ENCODE measurements at places on chromosomes 7 and 10.
A peak's percentile ranks its signal among the peaks of the same experiment; 100 is the strongest.

- DNase-seq, result no peak
These were observed 331.2 kb downstream of the LRRTM3 start for GRCh38 chr10:67257018-67257417.

DNA sequence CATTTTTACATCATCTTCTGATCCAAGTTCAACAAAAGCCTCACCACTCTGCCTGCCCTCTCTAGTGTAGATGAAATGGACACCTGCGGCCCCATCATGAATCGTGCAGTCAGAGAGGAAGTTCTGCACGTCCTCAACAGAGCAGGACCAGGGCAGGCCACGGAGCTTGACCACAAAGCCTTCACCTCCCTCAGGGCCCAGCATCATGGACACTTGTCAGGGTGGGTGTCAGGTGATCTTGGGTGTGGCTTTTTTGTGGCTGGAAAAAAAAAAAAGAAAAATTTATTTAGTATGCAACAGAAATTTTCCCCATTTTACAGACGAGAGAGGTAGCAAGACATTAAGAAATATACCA is 16.2 kb downstream of the FXYD4 start:
- no peak for DNase-seq

DNA sequence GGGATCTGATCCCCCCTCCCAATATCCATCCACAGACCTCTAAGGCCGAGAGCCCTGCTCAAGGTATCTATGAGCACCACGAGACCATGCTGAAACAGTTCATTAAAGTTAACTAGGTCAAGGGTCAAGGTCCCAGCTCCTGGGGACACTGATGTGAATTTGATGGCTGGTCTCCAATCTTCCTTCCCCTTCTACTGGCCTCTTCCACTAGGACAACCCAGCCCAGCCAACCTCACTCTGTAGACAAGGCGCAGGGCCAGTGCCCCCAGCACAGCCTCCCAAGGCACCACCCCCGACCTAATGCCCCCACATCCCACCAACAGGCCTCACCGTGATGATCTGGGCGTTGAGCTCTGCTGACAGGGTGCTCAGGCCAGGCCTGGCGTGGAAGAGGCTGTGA is 15.6 kb downstream of the RRP12 start:
- DNase-seq, result no peak

- DNase-seq, result no peak
These were observed 434.8 kb upstream of the MKI67 start for GRCh38 chr10:128560993-128561392.

GRCh38 chr7:18534481-18534880 is 38.9 kb downstream of the HDAC9 start:
- no peak for DNase-seq

DNA sequence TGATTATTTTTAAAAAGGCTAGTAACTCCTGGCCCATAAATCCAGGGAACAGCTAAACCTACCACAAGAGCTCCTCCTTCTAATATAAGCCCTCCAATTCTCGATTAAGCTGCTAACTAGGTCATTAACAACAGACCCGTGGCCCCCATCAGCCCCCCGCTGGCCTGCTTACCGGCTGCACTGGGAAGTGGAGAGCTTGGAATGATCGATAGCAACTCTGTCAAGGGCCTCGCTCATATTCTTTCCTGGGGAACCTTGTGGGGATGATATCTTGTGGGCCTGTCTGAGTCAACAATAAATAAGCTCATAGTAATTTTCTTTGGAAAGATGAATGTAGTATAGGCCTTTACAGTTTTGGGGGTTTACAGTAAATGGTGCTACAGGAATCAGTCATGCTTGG is 353.5 kb downstream of the TCERG1L start:
- DNase-seq, result no peak

DNA sequence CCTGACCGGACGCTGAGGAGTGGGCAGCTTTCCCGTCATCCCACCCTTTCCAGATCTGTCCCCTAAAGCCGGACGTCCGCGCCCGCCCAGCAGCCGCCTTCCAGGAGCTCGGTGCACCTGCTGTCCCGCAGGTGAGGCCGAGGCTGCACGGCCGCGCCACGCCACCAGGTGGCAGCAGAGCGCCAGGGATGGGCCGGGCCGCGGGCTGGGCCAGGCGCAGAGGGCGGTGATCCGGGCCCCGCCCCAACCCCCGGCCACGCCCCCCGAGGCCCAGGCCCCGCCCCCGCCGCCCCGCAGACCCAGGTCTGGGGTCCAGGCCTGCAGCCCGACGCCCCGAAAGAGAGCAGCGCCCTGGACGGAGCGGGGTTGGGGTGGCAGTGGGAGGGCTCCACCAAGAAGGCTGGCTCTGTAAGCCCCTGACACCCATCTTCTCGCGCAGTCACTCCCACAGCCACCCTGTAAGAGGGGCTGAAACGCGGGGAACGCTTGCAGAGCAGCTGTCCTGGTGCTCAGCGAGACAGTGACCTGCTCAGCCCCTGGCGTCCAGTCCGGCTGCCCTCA is 32.2 kb downstream of the FOXL3 start:
- DNase-seq, result peak; percentile 82

- DNase-seq, result no peak
These were observed 30.9 kb downstream of the ANKRD16 start for GRCh38 chr10:5858811-5859210.

DNA sequence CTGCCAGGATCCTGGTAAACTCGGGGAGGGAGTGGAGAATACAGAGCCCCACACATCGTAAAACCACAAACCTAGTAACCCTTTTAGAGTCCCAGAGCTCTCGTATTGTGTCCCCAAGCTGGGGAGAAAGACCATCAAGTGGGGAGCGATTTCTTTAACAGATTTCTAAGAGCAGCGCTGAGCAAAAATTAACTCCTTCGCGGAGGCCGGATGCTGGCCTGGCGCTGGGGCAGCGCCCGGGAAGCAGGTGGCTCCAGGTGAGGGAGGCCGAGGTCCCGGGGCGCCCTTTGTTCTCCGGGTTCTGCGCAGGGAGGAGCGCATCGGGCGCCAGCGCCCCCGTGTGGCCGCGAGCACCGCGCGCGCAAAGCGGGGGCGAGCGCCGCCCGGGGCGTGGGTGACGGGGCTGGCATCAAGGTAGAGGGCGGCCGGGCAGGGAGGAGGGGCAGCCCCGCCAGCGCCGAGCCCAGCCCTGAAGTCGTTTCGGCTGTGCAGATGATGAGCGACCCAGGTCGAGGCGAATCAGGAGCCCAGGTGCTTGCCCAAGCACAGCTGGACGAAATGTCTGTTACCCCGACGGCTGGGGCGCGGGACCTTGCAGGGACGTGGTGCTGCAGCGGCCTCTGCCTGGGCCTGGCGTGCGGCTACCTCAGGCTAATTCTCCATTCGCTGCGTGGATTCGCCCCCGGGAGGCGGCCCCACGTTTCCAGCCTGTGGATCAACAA is 10.4 kb upstream of the FGFR2 start:
- DNase-seq, result no peak

GRCh38 chr7:40468891-40469864 is 334.4 kb downstream of the SUGCT start:
- no peak for DNase-seq

GRCh38 chr7:101294039-101294831 is 27.4 kb downstream of the IFT22 start:
- no peak for DNase-seq

DNA sequence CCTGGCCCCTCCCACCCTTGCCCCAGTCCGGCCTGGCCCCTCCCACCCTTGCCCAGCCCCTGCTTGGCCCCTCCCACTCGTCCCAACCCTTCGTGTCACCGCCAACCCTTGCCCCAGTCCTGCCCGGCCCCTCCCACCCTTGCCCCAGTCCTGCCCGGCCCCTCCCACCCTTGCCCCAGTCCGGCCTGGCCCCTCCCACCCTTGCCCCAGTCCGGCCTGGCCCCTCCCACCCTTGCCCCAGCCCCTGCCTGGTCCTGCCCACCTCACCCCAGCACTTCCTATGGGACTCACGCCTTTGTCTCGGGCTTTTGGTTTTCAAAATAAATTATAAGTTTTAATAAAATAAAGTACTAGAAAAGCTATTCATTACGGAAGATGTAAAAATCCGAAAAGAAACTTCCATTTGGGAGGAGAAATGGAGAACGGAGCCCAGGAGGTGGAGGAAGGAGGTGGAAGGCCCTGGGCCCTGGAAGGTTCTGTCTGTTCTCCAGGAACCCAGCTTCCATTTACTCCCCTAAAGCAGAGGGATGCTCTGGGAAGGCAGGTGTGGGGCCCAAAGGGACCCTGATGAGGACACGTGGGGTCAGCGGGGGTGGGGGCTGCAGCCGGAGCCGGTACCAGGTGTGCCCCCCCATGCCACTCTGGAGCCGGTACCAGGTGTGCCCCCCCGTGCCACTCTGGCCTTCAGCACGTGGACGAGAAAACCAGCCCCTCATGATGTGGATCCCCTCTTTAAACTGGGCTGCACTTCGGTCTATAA is 52.2 kb downstream of the PWWP2B start:
- DNase-seq, result no peak

DNA sequence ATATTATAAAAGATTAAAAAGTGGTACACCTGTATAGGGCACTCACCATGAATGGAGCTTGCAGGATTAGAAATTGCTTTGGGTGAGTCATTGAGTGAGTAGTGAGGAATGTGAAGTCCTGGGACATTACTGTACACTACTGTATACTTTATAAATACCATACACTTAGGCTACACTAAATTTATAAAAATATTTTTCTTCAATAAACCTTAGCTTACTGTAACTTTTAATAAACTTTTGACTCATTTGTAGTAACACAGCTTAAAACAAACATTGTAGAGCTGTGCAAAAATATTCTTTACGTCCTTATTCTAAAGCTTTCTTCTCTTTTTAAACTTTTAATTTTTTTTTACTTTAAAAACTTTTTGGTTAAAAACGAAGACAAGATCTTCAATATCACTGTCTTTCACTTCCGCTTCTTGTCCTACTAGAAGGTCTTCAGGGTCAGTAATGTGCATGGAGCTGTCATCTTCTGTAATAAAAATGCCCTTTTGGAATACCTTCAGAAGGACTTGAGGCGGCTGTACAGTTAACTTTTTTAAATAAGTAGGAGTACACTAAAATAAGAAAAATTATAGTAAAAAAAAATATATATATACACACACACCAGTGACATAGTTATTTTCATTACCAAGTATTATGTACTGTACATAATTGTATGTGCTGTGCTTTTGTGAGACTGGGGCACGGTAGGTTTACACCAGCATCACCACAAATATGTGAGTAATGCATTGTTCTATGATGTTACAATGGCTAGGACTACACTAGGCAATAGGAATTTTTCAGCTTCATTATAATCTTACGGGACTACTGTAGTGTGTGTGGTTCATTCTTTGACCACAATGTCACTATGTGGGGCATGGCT is 3.5 kb downstream of the STK31 start:
- no peak for DNase-seq

GRCh38 chr10:3066317-3067117 is 831 bp upstream of the PFKP start:
- no peak for DNase-seq

DNA sequence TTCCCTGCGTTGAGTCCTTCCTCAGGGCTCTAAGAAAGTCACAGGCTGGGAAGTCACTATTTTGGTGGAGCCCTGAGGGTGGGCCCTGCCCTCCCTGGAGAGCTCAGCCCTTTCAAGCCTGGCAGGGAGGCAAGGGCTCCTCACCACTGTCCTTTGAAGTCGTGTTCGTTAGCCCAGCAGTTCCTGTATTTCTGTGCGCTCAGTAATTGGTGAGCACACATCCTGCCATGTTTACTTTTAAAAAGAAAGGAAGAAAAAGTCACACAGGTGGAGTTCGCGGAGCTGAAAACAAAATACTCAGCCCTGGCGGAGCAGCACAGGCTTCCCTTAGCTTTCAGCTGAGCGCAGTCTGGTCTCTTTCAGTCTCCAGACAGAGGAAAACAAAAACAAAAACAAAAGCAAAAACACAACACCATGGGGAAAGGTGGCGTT is 37.1 kb downstream of the PRKCQ start:
- DNase-seq, result no peak

- no peak for DNase-seq
These were observed 12.4 kb upstream of the HPS1 start for GRCh38 chr10:98458809-98459784.

DNA sequence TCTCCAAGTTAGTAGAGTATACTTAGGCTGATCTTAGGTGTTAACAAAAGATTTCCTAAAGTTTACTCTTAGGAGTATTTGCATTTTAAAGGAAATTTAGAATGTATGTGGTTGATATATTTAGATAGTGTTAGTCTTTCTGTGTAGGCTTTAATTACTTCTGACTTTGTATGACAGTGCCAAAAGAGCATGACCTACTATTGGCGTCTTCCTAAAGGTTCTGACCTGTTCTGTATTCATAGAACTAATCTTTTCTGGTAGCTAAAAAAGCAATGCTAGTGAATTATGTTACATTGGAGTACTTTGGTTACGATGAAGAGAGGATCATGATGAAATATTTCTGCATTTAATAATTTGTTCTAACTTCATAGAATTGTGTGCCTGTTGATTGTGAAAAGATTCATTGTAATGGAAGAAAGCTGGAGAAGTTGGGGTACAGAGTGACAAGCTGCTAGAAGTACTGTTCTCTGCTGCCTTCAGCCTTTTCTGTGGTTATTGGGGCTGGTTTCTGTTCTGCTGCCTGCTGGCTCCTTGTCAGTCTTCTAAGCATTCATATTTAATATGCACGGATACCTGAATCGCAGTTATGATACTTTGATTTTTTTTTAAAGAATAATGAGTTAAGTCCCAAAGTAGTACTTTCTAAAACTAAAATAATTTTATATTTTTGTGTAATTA is 13.2 kb downstream of the WAC start:
- DNase-seq, result no peak

GRCh38 chr7:75623390-75624133 is 115.2 kb downstream of the HIP1 start:
- no peak for DNase-seq

DNA sequence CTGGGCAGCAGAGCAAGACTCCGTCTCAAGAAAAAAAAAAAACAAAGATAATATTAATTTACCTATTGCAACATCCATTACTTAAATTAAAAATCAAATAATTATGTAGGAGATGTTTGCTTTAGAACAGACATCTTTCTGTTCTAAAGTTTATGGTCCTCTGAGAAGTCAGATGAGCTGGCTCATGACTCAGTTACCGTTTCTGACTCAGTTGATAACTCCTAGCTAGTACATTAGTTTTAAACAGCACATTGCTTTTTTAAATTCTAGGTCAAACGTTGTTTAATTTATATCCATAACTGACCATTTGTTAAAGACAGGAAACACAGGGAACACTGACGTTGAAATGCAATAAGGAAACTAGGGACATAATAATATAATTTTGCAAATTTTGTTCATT is 162.7 kb downstream of the ETV1 start:
- DNase-seq, result no peak
